ENCODE measurements at places on chromosomes 1 and 21.

- DNase-seq: no peak
Measured at GRCh38 chr1:109190189-109190588, 23.5 kb upstream of the SARS1 start.

DNA sequence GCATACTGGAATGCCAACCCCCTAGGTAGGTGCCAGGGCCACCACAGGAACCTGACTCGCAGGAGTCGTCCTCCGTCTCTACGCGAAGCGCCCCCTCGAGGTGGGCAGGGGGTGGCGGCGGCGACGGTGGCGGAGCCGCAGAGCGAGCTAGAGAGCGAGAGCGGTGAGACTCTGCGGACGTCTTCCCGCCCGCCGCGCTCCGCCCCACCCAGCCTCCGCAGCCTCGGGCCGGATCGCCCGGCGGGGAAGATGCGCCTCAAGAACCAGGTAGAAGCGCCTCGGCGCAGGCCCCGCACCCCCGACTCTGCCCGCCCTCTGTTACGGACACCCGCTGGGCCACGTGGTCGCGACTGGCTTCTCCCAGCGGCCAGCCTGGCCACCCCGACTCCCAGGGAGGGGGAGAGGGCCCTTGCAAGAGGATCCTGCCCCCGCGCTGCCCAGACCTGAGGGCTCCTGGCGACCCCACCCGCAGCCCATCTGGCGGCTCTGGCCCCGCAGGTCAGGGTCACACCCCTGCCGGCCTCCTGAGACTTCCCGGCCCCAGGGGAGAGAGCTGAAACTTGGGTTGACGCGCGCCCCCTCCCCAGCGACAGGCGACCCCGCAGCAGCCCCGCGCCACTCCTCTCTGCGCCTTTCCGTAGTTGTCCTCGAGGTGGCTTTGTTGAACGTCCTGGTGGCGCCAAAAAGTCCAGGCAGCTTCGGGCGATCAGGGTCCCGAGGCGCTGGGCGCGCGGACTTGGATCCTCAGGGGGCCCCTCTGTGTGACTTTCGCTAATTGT, 24.4 kb upstream of the AGBL4 start:
- DNase-seq: no peak

DNA sequence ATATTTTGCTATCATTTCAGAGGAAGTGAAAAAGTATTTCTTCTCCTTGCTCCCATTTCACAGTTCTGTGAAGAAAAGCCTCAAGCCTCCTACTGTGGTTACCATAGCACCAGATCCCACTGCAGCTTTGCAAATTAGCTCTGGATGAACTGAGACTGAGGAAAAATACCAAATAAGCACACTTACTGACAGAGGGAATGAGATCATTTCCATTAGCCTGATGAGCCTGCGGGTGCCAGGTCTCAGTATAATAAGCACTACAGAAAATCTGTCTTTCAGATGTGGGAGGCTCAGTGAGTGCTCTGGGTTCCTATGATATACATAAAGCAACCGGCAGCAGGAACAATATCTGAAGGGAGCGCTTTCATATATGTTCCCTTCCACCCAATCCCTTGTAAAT, 21.4 kb downstream of the XKR8 start:
- no peak for DNase-seq

- no peak for DNase-seq
Measured at GRCh38 chr1:151809290-151809984, 4.2 kb upstream of the LINGO4 start.

DNA sequence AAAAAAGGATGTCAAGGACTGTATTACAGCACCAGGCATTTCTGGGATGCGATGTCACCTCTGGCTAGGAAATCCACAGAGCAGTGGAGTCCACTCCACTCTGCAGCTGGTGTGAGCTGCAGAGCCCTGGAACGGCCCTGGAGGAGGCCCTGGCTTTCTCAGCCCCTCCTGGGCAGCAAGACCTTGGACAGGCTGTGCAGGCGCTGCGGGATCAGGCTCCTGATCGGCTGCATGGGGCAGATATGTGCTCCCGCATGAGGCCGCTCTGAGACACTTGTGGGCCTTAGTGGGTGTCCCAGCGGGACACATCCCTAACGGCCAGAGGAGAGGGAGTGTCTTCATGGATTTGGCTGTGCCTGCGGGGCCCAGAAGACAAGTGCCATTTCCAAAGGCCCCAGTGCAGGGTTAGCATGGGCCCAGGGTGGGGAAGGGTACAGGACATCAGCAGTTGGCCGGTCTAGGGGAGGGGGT, 6.2 kb downstream of the DNMT3L start:
- DNase-seq: no peak

- no peak for DNase-seq
Measured at GRCh38 chr1:11970441-11971185, 9.6 kb upstream of the MFN2 start.

GRCh38 chr1:85624361-85624760, 43.8 kb downstream of the CCN1 start:
- no peak for DNase-seq

GRCh38 chr1:22830757-22831340, 120.2 kb downstream of the EPHB2 start:
- DNase-seq: no peak

DNA sequence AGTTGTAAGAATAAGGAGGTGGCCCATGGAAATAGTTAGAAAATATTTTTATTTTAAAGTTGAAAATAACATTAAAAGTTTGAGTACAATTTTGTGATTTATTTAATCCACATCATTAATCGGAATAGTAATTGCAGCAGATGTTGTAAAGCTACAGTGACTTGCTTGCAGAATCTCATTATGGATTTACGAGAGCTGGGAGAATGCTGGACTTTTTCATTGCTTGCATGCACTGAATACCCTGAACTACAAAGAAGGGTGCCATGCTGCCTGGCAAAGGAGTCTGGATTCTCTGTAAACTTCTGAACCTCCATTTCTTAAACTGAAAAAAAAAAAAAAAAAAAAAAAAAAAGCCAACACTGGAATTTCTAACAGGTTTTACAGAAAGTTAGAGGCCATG, 26.5 kb downstream of the WDR64 start:
- DNase-seq: no peak

GRCh38 chr1:2407166-2407990, 5.0 kb downstream of the PEX10 start:
- DNase-seq: no peak

GRCh38 chr1:23081376-23081775, 62.1 kb downstream of the KDM1A start:
- DNase-seq: no peak

DNA sequence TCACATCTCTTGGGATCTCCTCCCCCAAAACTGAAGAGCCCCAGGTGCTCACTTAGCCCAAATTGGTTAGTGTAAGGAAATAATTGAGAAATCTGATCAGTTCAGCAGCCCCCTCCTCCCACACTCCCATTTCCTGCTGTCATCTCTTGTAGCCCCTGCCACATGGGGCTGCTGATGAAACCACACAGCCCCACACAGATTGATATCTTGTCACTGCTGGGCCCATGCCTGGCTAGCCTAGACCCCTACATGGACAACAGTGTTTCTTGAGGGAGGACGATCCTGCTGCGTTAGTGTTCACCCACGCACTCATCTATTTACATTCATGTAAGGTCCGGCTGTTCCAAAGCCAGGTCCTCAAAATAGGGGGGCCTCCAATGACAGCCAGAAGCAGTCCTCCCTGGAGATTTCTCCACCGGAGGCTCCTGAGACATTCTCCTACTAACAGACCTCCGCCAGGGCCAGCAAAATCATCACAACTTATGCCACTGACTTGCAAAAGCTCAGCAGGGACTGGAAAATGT, 23.9 kb upstream of the RXRG start:
- DNase-seq: no peak

GRCh38 chr1:113783254-113784103, 24.2 kb upstream of the PHTF1 start:
- no peak for DNase-seq

DNA sequence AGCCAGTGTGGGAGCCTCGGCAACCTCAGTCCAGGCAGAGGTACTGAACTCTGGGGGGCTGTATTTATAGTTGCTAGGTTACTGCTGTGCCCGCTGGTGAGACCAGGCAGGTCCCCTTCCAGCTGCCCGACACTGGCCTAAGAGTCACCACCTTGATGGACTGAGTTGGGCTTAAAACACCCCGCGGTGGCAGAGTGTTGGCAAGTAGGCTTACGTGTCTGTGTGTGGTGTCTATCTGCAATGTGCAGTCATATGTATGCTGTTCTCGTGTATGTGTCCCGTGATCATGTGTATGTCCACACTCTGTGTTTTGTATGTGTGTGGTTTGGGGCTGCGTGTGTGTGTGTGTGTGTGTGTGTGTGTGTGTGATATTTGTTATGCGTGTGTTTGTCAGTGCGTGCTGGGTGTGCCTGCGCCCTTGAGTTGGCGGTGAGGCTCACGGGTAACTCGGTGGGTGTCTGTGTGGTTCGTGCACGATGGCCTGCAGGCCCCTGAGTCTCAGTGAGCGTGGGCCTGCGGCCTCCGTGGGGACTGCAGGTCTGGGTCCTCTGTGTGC, 65.5 kb downstream of the MEF2D start:
- no peak for DNase-seq

- DNase-seq: no peak
Measured at GRCh38 chr1:211912038-211912437, 81.5 kb upstream of the LPGAT1 start.

- no peak for DNase-seq
Measured at GRCh38 chr1:93919780-93920179, 10.6 kb upstream of the GCLM start.

- no peak for DNase-seq
Measured at GRCh38 chr1:199287647-199288046, 648.8 kb downstream of the PTPRC start.

- no peak for DNase-seq
Measured at GRCh38 chr1:107653005-107653404, 312.0 kb downstream of the VAV3 start.

- no peak for DNase-seq
Measured at GRCh38 chr1:236023926-236024565, 40.8 kb downstream of the NID1 start.

- DNase-seq: no peak
Measured at GRCh38 chr21:20882462-20883407, 115.5 kb upstream of the NCAM2 start.

- DNase-seq: no peak
Measured at GRCh38 chr1:220487297-220487820, 40.6 kb upstream of the MARK1 start.

- no peak for DNase-seq
Measured at GRCh38 chr1:25219661-25220251, 12.5 kb downstream of the SYF2 start.

- DNase-seq: no peak
Measured at GRCh38 chr1:244231193-244231571, 180.1 kb downstream of the ZBTB18 start.

GRCh38 chr1:37945251-37945650, 1.6 kb downstream of the INPP5B start:
- DNase-seq: no peak

DNA sequence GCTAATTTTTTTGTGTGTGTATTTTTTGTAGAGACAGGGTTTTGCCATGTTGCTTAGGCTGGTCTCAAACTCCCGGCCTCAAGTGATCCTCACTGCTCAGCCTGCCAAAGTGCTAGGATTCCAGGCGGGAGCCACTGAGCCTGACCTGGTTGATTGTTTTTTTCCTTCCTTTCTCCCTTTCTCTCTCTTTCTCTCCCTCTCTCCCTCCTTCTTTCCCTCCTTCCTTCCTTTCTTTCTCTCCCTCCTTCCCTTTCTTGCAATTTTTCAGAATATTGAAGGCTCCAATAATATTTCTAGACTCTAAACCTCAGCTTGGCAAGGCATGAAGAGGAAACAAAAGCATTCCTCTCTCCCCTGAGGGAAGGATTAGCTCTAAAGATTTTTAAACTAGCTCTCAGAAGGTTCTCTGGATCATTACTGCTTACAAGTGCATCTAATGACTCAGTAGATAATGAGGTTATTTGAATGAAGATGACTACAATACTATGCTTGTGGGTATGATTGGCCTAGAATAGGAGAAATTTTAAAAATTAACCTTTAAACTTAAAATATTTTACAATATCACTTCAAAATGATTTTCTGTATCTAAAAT, 68.5 kb upstream of the GADD45A start:
- no peak for DNase-seq

DNA sequence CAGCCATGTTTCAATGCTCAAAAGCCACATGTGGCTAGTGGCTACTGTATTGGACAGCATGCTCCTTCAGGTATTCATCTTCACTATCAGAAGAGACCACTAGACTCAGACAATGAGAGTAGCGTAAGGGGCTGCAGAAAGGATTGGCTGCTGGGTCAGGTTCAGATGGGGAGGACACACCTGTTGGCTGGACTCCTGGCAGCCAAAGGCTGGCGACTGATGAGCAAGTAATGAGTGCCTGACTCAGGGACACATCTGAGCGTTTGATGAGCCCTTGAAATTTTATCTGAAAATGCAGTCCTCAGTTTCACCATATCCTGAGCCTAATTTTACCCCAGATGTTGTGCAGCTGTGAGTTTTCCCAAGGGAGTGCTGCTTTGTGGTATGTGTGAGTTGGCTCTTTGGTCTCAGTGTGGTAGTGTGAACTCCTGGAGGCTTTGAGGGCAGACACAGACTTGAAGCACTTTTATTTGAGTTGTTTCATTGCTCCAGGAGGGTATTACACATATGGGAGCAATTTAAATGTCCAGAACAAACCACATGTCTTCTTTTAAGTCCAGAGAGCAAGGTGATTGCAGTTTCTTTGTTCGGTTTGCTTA, 9.6 kb downstream of the ST6GALNAC3 start:
- no peak for DNase-seq

GRCh38 chr1:107545879-107546278, 405.0 kb downstream of the NTNG1 start:
- DNase-seq: no peak

DNA sequence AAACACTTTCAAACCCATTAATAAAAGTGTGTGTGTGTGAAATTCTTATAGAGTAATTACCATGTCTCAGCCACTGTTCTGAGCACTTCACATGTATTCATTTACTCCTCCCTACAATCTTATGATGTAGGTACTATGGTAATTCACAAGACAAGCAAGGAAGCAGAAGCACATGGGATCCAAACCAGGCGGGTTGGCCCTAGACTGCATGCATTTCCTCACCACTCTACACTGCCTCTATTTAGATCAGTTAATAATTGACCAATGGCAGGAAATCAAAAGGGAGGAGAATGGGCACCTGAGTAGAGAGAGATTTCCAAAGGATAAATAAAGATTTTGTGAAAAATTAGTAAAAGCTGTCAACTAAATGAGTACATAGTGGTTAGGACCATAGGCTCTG, 15.7 kb downstream of the MAP3K21 start:
- DNase-seq: no peak

- DNase-seq: no peak
Measured at GRCh38 chr1:8733484-8733883, 84.0 kb downstream of the RERE start.

- DNase-seq: no peak
Measured at GRCh38 chr1:3717041-3717714, 35.1 kb upstream of the CCDC27 start.
